ENCODE measurements at places on chromosomes 6 and 20.

DNA sequence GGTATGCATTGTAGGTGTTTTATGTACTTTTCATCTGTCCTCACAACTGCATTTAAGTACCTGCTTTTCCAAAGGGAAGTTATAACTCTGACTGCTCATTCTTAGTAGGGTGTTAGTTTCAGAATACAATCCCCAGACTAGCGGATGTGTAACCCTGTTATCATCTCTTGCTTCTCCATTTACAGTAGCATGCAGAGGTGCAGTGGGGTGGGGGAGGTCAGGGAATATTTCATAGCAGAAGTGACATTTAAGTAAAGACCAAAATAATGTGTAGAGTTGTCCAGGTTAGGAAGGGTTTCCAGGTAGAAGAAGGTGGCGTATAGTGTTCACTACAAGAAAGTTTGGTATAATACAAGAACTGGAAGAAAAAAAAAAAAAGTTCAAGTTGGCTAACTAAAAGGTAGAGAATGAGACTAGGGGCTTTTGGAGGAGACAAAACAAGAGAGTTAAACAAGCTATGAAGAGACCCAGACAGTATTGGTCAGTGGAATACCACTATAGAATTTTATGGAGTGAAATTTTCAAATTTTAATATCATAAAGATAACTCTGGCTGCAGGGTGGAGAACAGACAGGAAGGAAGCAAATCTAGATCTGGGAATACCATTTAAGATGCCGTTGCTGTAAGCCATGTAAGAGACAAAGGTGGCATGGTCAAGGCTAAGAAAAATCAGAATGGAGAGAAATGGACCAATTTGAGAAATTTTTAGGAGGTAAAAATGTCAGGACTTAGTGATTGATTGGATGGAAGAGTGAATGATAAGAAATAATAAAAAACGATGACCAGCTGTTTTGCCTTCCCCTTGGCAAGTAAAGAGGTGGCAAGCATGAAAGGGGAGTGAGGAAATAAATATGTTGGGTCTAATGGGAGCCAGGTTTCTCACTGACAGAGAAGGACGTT is 2.2 kb upstream of the AHI1 start:
- DNase-seq = no peak

DNA sequence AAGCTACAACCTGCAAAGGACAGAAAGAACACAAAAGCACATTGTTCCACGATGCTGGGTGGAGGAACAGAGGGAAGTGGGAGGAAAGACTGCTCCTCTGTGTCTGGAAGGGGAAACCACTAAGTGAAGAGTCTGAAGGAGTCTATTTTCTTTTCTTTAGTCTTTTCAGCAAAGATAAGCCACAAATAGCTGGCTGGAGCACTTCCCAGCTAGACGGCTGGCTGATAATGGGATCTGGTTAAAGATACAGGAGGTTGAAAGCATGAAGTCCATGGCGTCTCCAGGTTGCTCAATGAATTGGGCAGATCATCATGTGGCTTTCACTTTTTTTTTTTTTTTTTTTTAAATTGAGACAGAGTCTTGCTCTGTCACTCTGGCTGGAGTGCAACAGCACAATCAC is 154.0 kb upstream of the KCNG1 start:
- DNase-seq = no peak

GRCh38 chr6:29763491-29764289 is 40.5 kb downstream of the HLA-F start:
- DNase-seq = no peak

GRCh38 chr6:15343490-15344191 is 97.8 kb downstream of the JARID2 start:
- DNase-seq = no peak

DNA sequence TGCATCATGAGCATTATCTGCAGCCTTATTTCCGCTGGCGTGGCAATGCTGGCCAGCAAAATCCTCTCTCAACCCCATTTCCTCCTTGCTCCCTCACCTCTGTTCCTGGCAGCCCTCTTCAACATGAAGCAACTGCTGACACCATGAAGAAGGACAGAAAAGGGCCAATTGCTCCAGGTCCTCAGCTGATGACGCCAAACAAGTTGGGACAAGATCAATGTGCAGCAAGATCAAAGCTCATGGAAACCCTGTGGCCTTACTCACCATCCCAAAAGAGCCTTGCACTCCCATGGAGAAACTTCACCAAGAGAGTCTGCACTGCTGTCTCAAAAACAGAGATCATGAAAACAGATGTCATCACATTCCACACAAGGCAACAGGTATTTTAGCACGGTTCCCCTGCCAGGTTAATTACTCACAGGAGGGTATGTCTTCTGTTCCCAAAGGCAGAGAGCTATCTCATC is 7.4 kb downstream of the GFOD1 start:
- no peak for DNase-seq

DNA sequence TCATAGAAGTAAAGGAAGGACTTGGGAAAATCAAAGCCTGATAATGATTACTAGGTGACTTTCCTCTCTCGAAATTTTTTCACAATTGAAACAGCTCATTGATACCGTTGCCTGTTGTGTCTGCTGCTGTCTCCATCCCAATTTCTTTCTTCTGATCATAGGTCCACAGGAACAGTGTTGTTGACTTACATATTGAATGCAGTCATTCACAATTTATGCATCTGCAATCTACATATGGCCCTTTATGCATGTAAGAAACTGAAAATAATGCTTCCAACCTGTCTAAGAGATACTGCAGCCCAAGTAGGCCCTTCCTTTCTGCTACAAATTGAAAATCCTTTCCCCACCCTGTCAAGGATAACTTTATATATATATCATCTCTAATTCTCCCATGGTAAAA is 381.3 kb downstream of the PKHD1 start:
- no peak for DNase-seq

DNA sequence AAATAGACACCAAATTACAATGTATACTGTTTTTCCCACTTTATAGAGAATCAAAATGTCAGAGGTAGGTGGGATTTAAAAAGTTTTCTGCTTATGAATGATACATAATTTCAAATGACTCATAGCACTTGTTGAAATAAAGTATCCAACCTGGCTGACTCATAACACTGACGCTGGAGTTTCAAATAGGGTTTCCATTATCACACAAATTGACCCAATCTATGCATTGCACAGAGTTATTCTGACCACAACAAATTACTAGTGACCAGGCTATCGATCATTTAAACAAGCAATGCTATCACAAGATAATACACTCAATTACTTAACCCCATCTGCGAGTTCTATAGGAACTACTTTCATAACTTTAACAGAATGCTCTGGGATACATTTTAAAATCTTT is 31.9 kb upstream of the PRELID3B start:
- DNase-seq = no peak

- DNase-seq = no peak
Measured at GRCh38 chr20:57429580-57430200, 38.5 kb downstream of the RBM38 start.

DNA sequence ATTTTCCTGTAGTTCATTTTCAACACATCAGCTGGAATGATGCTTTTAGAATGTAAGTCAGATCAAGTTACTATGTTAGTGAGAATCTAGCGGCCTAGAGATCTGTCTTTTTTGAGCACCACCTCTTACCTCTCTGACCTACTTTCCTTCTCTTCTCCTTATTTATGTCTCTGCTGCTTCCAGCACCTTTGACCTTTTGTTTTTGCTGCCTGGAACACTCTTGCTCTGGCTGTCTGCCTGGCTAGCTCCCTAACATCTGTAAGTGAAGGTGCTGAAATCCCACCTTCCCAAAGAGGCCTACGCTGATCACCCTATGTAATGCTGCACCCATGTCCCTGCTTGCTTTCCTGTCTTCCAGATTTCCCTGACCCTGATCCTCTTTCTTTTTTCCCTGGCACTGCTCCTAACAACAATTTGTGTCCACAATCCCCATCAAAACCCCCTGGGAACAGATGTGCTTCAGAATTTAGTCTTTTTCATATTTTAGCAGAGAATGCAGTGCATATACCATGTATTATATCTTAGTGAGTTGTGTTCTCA is 87.8 kb downstream of the RFPL4B start:
- no peak for DNase-seq

GRCh38 chr6:157530126-157530525 is 149.1 kb downstream of the ZDHHC14 start:
- no peak for DNase-seq

- DNase-seq = no peak
Measured at GRCh38 chr6:169775321-169775720, 23.9 kb downstream of the ERMARD start.

DNA sequence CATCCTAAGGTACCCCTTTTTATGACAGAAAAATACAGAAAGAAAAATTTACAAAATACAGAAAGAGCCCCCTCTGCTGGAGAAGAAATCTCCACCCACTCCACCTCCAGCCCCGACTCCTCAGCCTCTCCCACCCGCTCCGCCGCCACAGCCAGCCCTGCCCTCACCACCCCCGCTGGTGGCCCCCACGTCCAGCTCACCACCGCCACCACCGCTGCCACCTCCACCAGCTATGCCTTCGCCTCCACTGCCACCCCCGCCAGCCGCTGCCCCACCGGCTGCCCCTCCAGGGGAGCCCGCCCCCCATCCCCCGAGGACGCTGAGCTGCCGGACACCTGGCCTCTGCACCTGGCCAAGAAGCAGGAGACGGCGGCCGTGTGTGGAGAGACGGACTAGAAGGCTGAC is 17.7 kb downstream of the WFDC2 start:
- no peak for DNase-seq

- no peak for DNase-seq
Measured at GRCh38 chr6:148590883-148591282, 155.9 kb upstream of the UST start.

DNA sequence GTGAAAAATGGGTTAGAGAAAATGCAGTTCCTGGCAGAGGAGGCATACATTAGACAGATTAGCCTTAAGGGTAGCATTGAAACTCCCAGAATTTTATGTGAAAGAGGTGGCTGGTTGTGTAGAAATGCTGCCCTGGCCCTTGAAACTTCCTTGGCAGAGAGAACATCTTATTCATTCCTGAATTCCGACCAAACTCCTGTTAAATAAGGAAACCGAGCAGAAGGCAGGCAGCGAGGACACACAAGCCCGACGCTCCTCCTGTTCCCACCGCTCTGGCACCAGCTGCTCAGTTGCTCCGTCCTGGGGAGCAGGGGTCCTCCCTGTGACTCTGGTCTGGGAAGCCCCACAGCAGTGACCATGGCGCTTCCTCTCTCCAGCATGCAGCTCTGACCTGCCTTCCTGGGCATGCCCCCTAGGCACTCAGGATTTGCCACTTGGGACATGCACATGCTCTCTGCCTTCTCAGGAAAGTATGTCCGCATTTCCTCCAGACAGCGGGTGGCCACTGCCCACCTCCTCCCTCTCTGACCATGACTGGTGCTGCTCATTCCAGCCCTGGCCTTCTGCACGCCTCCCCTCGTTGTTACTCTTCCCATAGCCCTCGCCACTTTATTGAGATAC is 35.2 kb upstream of the CLDN20 start:
- no peak for DNase-seq

- DNase-seq = no peak
Measured at GRCh38 chr20:53559816-53560215, 33.8 kb downstream of the ZNF217 start.

DNA sequence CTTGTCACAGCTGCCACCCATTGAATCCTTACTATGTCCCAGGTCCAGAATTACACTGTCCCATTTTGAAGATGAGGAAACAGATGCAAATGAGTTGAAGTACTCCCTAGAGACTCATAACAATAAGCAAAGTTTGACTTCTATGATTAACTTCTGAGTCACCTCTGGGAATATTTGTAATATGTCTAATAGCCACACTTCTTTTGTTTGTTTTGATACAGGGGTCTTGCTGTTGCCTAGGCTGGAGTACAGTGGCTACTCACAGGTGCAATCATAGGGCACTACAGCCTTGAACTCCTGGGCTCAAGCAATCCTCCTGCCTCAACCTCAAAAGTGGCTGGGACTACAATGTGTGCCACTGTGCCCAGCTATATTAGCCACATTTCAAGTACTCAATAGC is 11.4 kb upstream of the SOX12 start:
- no peak for DNase-seq

DNA sequence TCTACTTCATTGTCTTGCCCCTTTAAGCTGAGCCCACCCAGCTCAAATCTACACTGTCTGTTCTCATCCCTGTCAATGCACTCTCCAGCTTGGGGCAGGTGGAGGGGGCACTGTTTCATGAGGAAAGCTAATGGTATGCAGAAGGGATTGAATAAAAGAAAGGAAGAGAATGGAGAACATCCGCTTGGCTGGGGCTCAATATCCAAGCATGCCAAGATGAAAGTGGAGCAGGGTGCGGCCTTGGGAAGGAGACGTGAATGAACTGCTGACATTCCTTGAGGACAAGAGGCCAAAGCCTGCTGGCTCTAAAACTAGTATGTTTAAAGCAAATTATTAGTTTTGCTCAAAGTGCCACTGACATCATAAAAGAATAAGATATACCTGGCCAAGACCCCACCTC is 24.2 kb downstream of the AKAP12 start:
- no peak for DNase-seq

- no peak for DNase-seq
Measured at GRCh38 chr6:168159506-168159905, 80.5 kb upstream of the FRMD1 start.

- DNase-seq = no peak
Measured at GRCh38 chr6:121187200-121187832, 147.0 kb downstream of the TBC1D32 start.

DNA sequence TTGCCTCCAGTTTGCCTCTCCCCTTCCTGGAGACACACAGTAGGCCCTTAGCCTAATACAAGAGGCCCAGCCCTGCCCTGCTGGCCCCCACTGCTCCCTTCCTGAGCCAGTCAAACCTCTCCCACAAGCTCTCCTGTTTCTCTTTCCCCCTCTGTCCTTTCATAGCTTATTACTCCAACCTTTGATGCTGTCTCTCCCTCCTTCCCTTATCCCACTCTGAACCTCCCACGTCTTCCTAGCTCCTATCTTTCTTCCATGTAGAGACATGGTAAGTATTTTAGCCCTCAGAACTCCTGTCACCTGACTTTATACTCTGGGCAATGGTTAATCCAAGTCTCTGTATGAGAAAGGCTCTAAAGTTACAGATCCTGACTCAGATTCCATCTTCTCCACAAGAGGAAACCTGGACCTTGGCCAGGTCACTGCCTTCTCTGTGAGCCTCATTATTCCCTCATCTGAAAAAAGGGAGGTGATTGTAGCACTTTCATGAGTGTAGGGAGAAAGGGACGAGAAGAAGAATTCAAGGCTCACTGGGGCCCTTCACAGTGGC is 6.7 kb downstream of the TGIF2 start:
- DNase-seq = no peak

- DNase-seq = no peak
Measured at GRCh38 chr6:99282479-99283062, 66.9 kb downstream of the FAXC start.

DNA sequence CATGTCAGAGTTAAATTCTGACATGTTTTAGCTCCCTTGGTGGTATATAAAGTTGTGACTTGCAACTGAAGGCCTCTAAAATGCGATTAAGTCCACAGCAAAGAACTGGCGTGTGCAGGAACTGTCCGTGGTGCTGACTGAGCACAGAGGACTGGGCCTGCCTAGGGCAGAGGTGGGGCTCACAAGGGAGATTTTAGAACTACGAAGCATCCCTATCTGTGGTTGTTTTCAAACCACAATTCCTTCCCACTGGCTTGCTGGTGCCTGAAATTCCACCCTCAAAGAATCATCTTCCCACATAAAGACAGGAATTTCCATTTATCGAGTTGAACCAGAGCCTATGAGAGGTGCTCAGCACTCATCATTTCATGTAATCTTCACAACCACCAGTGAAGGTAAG is 30.1 kb downstream of the RIMS4 start:
- no peak for DNase-seq

All from effector CD4-positive, alpha-beta T cell (primary cell).